Thoracic aorta endothelial cell (primary cell): ENCODE measurements at places on chromosomes 12 and 14. TPM values are rescaled to one million over a fixed set of nuclear protein-coding genes. Genes with fewer than 3 reads are reported as not detected.

MYO1A gene
- 0.07 TPM in 1 of 2 replicates, not detected in the other for total RNA-seq

SLC5A8 gene
- not detected in 2 replicates for total RNA-seq

UBR7 gene
- total RNA-seq = 38.0 and 44.4 TPM in 2 replicates

CLEC9A gene
- not detected in 2 replicates for total RNA-seq

RNF212B gene
- total RNA-seq = not detected in 2 replicates

MFAP5 gene
- 0.13 TPM in 1 of 2 replicates, not detected in the other for total RNA-seq

PLEK2 gene
- total RNA-seq = 10.1 and 11.1 TPM in 2 replicates

KLRD1 gene
- total RNA-seq = 0.07 and 0.27 TPM in 2 replicates

ACVRL1 gene
- total RNA-seq = 291 and 422 TPM in 2 replicates

KRT73 gene
- total RNA-seq = not detected in 2 replicates

SMIM41 gene
- total RNA-seq = 0.13 TPM in 1 of 2 replicates, not detected in the other

SERPINA10 gene
- not detected in 2 replicates for total RNA-seq
